ENCODE measurements at places on chromosomes 16 and 17. TPM values are rescaled to one million over a fixed set of nuclear protein-coding genes. Genes with fewer than 3 reads are reported as not detected.

Gene TAC4
- total RNA-seq = not detected

Gene KRTAP4-6
- not detected for total RNA-seq

Gene ZFPM1
- 7.9 TPM for total RNA-seq

Gene FOXC2
- total RNA-seq = 1.5 TPM

Gene C17orf113
- 3.2 TPM for total RNA-seq

Gene PYDC1
- total RNA-seq = not detected

Gene NXPH3
- 2.1 TPM for total RNA-seq

Gene SCARF1
- total RNA-seq = 22.1 TPM

Gene CCL1
- total RNA-seq = not detected

Gene PHOSPHO1
- not detected for total RNA-seq

Gene HSD11B2
- total RNA-seq = 476 TPM

Gene SLC5A11
- 1.7 TPM for total RNA-seq

Gene MFSD11
- 64.8 TPM for total RNA-seq

Gene GAS2L2
- not detected for total RNA-seq

Gene CSF3
- total RNA-seq = not detected

Gene KRT34
- total RNA-seq = not detected

Gene ZP2
- not detected for total RNA-seq

Gene CDC42EP4
- 106 TPM for total RNA-seq
